Stimulated activated CD4-positive, alpha-beta T cell treated with anti-CD3 and anti-CD28 coated beads, Interleukin-1b, Interleukin-23, amount 100 ng/mL, for 1 hour (primary cell): ENCODE measurements at places on chromosomes 5 and 9.

GRCh38 chr5:133527311-133527710 lies 85.0 kb downstream of the FSTL4 start:
- no peak for DNase-seq

DNA sequence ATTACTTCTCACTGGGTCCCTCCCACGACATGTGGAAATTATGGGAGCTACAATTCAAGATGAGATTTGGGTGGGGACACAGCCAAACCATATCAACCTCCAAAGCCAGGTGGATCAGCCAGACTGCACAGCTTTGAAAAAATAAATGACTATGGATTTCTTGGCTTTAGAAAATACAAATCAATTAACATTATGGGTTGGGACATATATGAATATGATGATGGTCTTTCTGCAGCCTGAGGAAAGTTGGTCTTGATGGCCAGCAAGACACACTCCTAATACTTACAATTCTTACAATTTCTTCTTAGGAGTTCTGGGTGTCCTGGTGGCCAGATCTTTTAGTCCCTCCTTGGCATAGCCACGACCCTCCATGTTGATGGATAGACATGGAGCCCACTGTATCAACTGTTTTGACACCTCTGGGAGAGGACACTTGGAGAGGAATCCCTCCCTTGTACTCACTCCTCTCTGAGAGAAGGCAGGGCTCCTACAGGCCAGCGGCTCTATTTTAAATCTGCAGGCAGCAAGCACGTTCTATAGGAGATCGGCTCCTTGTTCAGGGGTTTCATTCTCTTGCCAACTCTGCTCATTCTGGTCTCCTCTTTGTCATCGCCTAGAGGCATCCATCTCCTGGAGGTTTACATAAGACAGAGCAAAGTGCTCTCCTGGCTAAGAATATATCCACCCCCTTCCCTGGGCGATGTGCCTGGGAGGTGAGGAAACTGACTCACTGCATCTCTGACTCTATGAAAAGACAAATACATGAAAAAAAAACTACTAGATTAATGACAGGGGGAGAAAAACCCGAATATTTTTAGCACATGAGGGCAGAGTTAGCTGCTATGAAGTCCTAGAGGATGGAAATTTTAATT lies 145.9 kb downstream of the CARTPT start:
- no peak for DNase-seq

DNA sequence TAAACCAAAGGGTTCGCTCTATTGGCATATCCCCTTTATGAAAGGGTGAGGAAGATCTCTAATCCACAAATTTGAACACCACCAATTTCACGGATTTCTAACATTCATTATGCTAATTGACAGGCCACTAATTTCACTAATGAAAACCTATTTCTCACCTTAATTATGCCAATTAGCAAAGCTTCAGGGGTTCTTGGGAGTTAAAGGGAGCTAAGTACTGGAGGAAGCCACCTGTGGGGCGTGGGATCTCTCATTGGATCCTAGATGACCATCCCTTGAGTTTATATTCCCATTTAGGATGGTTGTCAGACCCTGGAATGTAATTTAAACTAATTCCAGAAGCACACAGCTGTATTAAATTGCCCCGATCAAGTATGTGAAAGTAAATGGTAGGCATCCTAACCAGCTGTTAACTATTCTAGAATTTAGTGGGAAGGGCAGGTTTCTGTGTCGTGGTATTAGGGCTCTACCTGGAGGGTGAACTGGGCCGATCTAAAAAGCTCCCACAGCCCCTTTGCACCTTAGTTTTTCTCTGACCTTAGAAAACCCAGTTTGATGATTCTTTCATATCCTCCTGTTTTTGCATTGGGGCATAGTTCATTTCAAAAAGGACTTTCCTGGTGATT lies 77.1 kb downstream of the C9orf152 start:
- no peak for DNase-seq

GRCh38 chr9:37905131-37905505 lies 1.2 kb upstream of the SLC25A51 start:
- DNase-seq, result no peak

GRCh38 chr9:94783102-94783682 lies 56.7 kb downstream of the AOPEP start:
- peak; percentile 3 for DNase-seq

DNA sequence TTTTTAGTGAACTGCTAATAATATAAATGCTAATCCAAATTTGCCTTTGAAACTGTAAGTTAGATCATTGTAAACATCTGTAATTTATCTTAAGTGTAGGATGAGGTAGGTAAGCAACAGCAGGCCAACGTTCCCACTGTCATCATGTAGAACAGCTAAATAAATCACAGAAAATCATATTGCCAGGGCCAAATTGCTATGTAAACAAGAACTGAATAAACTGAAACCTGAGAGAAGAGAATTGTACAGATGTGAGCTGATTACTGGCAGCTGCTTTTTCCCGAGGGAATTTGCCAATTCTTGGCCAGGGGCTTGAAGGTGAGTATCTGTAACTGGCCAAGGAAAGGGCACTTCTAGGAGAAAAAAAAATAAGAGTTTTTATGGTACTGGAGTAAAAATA lies 97.6 kb downstream of the CDH10 start:
- DNase-seq, result no peak

DNA sequence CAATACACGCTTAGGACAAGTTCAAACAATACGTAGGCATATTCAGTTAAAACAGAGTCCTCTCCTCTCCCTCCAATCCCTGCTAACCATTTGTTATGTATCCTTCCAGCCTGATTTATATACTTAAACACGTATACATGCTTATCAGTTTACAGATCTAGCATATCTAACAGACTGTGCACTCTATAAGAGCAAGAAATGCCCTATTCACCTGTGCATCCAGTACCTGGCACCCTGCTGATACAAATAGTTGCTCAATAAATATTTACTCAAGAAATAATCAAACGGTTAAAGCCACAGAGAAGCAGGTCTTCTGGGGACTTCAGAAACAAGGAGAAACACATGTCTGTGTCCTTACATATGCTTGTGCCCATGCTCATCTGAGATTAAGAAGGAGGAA lies 55.9 kb downstream of the MLLT3 start:
- no peak for DNase-seq

DNA sequence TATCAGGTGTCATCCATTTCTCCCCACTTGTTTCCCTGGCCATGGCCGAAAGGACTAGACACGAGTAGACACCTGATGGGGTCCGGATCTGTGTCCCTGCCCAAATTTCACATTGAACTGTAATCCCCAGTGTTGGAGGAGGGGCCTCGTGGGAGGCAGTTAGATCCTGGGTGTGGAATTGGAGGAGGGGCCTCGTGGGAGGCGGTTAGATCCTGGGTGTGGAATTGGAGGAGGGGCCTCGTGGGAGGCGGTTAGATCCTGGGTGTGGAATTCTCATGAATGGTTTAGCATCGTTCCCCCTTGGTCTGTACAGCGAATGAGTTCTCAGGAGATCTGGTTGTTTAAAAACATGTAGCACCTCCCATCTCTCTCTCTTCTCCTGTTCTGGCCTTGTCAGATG lies 165.8 kb downstream of the NR3C1 start:
- no peak for DNase-seq

DNA sequence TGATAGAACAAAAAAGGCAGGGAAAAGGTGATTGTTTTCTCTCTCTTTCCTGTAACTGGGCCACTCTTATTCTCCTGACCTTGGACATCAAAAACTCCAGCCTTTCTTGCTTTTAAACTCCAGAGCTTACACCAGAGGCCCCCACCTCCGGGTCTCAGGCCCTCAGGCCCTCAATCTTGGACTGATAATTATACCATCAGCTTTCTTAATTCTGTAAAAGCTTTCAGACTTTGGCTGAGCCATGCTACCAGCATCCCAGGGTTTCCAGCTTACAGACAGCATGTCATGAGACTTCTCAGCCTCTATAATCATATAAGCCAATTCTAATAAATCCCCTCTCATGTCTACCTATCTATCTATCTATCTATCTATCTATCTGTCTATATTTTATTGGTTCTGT lies 137.7 kb downstream of the SNX18 start:
- no peak for DNase-seq

DNA sequence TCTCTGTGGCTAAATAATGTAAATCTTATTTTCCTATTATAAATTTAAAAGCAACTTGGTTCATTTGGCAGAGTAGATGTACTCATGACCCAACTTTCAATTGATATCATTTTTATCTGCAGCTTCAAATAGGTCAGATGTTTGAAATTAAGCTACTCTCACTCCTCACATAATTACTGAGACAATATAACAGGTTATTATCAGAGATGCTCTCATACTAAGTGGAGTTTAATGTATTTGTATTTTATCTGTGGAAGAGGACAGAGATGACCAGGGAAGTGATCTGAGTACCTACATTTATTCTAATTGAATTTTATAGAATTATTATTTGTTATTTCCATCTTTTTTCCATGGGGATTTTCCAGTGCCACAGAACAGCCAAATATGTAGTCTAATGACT lies 177.4 kb upstream of the PRLR start:
- DNase-seq, result no peak

GRCh38 chr9:95954940-95955339 lies 79.4 kb downstream of the ERCC6L2 start:
- DNase-seq, result no peak

DNA sequence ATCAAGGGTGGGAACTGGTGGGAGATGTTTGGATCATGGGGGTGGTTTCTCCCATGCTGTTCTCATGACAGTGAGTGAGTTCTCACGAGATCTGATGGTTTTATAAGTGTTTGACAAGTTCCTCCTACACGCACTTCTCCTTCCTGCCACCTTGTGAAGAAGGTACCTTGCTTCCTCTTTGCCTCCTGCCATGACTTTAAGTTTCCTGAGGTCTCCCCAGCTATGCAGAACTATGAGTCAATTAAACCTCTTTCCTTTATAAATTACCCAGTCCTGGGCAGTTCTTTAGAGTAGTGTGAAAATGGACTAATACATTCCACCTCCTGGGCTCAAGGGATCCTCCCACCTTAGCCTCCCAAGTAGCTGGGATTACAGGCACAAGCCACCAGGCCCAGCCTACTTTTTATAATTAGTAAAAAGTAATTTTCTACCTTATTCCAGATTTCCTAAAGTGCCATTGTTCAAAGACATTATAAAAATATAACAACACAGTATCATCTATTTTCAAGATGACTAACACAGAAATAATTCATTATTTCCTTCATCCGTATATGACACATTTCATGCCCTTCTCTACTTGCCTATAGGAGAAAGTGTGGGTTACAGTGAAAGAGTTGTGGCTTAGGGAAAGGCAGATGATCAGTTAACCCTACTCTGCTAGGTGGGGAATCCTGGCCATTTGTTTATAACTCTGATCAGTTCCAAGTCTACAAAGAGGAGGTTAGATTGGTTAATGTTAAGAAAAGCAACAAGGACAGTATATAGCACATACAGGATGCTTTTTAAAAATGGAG lies 99.9 kb downstream of the TTC39B start:
- no peak for DNase-seq

DNA sequence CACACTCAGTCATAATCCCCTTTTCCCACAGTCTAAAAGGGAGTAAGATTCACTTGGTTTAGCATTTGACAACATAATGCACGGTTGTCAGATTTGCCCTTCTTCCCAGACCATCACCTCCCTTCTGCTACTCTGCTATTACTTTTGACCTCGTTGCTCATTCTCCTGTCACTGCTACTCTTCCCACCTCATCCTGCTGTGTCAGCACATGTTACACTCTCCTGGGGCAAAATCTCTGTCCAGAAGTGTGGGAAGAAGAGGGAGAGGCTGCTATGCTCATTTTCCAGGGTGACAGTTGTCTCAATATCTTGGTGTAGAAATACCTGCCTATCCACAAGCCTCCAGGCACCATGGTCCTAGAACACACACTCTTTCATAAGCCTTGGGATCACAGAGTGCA lies 449.9 kb upstream of the PIK3R1 start:
- DNase-seq, result no peak

GRCh38 chr5:133119233-133119711 lies 67.5 kb downstream of the HSPA4 start:
- DNase-seq, result no peak

- no peak for DNase-seq
Observed at GRCh38 chr5:120771202-120771601, 307.1 kb downstream of the PRR16 start.

GRCh38 chr9:89751079-89751825 lies 146.4 kb downstream of the GADD45G start:
- DNase-seq, result no peak

DNA sequence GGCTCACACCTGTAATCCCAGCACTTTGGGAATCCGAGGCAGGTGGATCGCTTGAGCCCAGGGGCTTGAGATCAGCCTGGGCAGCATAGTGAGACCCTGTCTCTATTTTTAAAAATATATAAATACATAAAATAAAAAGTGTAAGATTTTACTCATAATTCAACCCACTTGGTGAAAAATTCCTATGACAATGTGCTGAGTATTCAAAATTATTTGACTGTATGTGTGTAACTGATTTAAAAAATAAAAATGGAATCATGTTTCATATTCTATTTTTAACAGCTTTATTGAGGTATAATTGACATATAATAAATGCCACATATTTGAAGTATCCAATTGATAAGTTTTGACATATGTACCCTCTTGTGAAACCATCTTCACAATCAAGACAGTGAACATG lies 22.8 kb downstream of the GM2A start:
- no peak for DNase-seq

DNA sequence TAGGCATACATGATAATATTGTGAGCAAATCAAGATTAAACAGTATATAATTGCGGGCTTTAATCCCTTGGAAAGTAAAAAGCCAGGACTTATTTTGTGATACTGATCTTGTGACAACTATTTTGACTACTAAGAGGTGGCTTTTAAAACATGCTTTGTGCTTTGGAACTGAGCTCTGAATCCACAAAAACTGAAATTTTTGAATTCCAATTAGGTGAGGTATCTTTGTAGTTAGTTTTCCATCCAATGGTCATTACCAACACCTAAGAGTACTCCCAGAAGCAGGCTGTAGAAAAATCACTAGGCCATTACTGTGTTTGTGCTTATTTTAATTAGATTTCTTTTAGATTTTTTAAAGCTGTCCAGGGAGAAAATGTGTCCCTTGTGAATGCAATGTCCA lies 559.5 kb upstream of the WWC1 start:
- no peak for DNase-seq

DNA sequence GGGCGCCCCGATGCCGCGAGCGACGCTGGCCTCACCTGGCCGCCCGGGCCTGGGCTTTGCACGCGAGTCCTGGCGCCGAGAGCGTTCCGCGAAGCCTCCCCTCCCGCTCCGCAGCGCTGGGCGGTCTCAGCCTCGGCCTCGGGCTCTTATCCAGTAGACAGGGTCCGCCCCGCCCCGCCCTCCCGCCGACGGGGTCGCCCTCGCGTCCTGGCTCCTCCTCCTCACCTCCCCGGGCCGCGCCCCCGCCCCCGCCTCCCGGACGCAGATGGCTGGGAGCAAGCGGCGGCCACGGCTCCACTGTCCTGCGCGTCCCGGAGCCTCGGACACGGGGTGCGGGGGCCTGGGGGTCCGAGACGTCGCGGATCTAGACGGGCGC lies at the start of gene SLC6A3:
Gene SLC6A3 (minus strand): TSS at position 128 of the 376 bp plus-strand sequence. CDS start 2,243 bp downstream, outside the sequence.
- no peak for DNase-seq
